ENCODE measurements at places on chromosomes 13 and 19.

- DNase-seq = no peak
Measured at GRCh38 chr13:60213236-60213744, 49.6 kb upstream of the DIAPH3 start.

DNA sequence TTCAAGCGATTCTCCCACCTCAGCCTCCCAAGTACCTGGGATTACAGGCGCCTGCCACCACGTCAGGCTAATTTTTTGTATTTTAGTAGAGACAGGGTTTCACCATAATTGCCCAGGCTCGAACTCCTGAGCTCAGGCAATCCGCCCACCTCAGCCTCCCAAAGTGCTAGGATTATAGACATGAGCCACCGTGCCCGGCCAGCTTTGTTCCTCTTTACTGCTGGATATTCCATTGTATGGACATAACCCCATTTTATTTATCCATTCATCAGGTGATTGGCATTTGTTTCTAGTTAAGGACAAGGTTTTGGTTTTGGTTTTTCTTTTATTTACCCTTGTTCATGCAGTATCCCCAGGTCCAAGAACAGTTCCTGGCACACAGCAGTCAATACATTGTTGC is 4.1 kb upstream of the RPS9 start:
- DNase-seq = no peak

DNA sequence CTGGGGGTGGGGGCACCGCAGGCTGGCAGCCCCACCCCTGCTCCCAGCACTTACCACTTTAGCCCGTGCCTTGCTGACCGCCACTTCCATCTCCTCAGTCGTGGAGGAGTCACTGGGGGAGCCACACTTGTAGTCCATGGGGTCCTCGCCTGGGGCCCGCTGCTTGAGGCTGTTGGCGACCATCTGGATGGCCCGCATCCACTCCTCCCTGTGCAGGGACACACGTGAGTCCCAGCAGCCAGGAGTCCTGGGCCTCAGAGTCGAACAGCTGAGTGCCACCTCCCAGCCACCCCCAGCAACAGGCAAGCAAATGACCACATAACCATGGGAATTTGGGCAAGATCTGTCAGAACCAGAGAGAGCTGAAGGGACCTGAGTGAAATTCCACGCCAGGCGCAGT is 16.0 kb upstream of the CCNP start:
- no peak for DNase-seq

- DNase-seq = no peak
Measured at GRCh38 chr13:33307843-33308242, 22.3 kb upstream of the STARD13 start.

DNA sequence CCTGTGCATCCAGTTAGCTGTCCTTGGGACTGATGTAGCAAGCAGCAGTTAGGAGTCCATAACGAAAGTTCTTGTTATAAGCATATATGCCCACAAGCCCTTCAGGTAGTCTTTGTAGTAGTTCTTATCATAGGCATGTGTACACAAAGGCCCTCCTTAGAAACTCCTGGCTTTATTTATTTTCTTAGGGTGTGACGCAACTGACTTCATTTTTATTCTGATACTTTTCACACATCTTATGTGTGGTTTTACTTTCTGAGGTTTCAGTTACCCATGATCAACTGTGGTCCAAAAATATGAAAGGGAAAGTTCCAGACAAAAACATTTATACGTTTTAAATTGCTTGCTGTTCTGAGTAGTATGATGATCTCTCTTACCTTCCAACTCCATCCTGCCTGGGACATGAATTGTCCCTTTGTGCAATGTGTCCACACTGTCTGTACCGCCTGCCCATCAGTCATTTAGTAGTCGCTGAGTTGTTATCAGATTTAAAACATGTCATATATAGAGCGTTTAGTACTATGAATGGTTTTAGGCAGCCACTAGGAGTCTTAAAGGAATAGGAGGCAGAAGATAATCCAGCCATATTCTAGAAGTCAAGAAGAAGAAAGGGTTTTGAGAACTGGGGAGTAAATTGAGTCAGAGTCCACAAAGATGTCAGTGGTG is 19.4 kb downstream of the GPC5 start:
- DNase-seq = no peak

DNA sequence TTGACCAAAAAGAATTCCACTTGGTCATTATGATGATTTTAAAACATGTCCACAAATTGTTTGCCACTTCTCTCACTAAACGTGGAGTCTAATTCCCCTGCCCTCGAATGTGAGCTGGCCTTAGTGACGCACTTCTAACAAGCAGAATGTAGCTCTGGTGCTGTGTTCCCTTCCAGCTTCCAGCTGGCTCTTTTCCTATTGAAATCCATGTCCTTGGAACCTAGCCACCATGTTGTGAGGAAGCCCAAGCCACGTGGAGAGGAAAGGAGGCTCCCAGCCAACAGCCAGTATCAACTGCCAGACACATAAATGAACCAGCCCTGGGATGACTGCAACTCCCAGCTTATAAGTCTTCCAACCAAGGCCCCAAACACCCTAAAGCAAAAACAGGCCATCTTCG is 23.6 kb upstream of the CEBPA start:
- no peak for DNase-seq

- DNase-seq = peak; percentile 17
Measured at GRCh38 chr19:29966588-29967249, 24.7 kb downstream of the URI1 start.

DNA sequence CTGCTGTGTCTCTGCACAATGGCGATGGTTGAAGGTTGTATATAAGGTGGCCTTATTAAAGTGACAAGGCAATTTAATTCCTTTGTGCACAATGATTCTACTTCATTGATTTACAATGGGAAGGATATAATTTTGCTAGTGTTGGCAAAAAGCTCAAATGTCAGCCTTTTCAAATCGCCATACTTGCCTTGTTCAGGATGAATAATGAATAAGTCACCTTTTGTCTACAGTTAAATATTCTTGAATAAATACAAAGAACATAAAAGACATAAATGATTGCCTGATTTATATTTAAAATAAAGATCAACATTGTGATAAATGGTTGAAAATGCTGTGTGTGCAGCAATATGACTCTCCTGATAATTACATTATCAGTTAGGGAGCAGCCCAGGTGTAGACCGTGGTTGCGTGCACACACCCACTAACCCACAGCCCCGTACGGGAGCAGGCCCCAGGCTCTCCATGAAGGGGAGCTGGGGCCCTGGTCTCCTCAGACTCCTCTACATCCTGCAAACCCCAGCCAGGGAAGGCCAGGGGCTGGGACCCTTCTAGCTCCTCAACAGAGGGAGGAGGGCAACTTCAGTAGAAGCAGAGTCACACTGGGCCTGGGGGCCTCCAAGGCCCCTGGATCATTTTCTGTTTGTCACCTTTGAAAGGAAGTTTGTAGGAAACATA is 64.9 kb downstream of the TEX29 start:
- DNase-seq = no peak

DNA sequence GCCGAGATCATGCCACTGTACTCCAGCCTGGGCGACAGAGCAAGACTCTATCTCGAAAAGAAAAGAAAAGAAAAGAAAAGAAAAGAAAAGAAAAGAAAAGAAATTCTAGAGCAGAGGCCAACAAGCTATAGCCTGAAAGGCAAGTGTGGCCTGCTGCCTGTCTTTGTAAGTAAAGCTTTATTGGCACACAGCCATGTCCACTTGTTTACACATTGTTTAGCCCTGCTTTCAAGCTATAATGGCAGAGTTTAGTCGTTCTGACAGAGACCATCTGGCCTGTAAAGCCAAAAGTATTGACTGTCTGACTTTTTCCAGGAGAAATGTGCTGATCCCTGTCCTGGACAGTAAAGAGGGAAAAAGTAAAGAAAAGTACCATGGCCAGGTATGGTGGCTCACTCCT is 18.3 kb downstream of the NWD1 start:
- DNase-seq = peak; percentile 55

DNA sequence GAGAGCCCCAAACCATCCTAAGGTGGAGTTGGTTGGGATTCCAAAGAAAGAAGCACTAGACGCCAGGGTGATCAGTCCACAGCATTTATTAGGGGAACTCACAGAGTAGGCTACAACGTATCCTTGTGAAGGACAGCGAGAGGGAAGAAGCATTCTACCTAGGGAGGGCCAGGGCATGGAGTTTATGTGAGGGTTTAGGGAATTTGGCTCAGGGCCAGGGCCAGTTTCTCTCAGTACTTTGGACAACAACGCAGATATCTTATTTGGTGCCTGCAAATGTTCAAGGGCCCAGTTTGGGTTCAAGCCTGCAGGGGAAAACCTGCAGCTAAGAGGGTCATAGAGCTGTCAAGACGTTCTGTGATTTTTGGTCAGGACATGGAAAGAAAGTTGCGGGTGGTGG is 73.9 kb upstream of the GJB6 start:
- DNase-seq = no peak

GRCh38 chr19:15282311-15282705 is 50.0 kb downstream of the BRD4 start:
- no peak for DNase-seq

DNA sequence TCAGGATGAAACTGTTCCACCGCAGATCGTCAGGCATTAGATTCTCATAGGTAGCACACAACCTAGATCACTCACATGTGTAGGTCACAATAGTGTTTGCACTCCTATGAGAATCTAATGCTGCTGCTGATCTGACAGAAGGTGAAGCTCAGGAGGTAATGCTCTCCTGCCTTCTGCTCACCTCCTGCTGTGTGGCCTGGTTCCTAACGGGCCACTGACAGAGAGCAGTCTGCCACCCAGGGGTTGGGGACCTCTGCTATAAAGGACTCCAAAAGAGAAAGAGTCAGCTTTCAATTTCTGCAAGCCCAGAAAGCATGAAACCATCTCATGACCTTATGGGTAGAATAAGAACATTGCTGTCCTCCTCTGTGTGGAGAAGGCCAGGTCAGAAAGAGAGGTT is 43.5 kb upstream of the PCCA start:
- no peak for DNase-seq

DNA sequence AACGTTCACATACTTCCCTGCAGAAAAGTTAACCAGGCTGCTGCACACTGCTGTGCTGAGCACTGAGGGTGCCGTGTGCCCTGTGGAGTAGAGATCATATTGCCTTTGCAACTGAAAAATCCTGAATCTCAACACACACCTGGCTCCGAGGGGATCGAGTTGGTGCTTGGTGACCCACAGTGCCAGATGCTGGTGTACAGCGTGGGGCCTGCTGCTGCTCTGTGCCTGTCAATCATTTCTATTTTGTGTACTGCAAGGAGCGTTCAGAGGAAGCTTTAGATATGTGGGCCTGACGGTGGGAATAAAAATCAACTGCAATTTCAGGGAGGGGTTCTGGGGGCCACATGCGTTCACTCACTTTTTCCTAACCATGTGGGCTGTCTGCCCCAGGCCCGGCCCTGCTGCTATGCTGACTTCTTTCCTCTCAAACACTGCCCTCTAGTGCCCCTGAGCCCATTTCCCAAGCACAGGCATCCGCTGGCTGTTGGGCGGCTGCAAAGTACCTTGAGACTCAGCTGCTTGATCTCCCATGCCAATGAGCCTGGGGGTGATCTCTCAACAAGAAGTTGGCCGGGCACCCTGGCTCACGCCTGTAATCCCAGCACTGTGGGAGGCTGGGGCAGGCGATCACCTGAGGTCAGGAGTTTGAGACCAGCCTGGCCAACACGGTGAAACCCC is 9.7 kb upstream of the LENG8 start:
- no peak for DNase-seq

- no peak for DNase-seq
Measured at GRCh38 chr13:93767180-93767916, 540.7 kb downstream of the GPC6 start.

- DNase-seq = no peak
Measured at GRCh38 chr13:69704311-69704710, 403.3 kb upstream of the ATXN8OS start.

GRCh38 chr13:96672016-96672415 is 322.3 kb downstream of the OXGR1 start:
- DNase-seq = no peak

DNA sequence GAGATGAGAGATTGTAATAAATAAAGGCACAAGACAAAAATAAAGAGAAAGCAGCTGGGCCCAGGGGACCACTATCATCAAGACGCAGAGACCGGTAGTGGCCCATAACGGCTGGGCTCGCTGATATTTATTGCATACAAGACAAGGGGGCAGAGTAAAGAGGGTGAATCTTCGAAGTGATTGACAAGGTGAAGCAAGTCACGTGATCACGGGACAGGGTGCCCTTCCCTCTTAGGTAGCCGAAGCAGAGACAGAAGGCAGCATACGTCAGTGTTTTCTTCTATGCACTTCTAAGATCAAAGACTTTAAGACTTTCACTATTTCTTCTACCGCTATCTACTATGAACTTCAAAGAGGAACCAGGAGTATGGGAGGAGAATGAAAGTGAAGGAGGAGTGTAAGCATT is 4.6 kb upstream of the PRKCG start:
- no peak for DNase-seq

- no peak for DNase-seq
Measured at GRCh38 chr19:41156207-41156606, 36.8 kb upstream of the CYP2S1 start.

DNA sequence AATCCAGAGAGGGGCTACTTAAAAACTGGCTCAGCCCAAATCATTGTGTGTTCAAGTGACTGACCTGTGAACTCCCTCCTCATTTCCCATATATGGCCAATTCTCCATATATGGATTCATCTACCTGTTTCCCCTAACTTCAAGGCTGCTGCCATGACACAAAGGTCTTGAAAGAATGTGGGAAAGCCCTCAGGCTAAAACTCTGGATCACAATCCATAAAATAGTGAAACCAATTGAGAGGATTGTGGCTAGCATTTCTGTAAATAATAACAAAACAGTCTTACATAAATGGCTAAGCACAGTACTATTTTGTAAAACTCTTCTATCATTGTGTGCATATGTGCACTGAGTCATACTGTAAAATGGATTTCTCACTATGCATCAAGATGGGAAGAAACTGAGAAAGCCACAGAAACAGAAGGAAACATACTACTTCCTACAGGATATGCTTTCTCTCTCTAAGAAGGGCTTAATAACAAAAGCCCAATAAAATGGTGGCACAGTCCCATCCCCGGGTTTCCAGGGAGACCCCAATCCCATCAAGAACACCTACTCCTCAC is 80.5 kb downstream of the FOXO1 start:
- DNase-seq = no peak

- DNase-seq = no peak
Measured at GRCh38 chr19:10271543-10272086, 695 bp downstream of the ICAM1 start.

DNA sequence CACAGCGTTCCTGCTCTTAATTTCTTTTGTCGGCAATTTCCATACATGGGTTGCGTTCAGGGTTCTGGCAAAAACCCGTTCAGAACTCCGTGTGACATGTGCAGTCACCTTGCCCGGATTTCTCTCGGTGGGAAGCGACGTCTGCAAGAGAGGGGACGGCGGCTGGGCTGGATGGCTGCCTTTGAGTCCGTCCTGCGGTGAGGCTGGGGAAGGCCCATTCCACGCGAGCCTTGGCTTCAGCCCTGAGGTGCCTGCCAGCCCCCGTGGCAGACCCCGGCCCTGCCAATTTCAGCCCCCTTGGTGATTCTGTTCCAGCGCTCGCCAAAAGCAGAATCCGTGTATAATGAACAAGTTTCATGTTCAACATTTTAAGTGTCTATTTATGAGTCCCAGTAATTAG is 72.6 kb upstream of the TSHZ3 start:
- no peak for DNase-seq

DNA sequence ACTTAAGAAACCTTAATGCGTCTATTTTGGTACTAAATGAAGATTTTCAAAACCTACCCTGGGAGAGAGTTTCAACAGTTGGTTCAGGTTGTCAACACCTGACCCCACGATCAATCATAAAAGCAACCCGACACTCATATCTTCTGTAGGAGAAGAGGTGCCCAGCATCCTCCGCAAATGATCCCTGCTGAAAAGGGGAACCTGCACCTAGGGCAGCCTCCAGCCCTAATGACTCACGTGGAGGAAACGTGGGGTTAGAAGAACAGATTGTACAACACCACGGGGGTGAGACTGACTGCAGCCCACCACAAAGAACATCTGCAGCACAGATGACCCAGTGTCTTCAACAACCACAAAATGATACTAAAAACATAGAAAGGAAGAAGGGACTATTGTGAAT is 116.3 kb downstream of the RAB20 start:
- DNase-seq = no peak
